Right forelimb (tissue), 1 donor: ENCODE measurements at places on chromosomes 12 and 14.

DNA sequence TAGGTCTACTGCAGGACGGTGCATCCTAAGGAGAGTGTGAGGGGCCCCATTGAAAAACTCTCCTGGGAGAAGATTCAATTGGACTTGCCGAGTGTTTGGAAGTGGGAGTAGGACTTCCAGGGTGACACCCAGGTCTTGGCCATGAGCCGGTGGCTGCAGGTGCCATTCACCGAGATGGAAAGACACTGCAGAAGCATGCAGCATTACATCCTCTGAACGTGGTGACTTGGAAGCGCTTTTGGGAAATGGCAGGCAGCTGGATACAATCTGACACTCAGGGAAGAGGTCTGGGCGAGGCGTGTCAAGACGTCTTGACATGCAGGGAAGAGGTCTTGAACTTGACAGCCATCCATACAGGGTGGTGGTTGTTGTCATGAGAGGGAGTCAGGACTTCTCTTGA, 126.9 kb downstream of the PAPOLA start:
- no peak for DNase-seq

- no peak for DNase-seq
These were observed 9.3 kb downstream of the CCDC196 start for GRCh38 chr14:66495218-66496098.

DNA sequence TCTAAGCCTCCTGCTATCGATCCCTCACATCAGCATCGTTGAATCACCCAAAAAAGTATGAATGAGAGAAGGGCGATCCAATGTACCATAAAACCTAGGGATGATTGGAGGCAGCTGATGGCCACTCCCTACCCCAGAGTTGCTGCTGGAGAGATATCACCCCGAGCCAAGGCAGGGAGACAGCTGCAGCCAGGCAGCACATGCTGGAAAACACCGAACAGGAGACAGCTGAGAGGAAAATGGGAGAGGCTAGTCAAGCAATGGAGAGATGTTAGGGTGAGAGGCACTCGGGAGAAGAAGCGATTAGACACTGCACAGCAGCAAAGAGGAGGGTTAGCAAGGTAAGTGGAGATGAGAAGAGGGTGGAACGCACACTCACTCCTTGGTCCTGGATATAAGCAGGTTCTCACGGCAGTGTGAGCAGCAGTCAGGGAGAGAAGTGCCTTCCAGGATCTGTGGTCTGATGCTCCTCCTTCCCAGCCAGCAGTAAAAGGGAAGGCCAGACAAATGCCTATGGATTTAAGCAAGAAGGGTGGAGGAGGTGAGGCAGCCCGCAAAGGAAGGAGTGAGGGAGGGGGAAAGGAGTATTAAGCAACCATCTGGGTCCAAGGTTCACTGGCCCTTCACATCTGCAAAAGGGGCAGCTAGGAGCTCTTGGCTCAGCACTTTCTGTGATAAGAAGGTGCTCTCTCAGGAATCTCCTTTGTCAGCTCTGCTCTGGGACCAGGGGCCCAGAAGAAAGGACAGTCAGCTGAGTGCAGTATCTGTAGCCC, at the start of gene SLC7A7:
TSS of gene SLC7A7 (minus strand) at position 495 of the 773 bp plus-strand sequence. CDS start 2,037 bp downstream, outside the sequence.
- DNase-seq: peak; percentile 66

DNA sequence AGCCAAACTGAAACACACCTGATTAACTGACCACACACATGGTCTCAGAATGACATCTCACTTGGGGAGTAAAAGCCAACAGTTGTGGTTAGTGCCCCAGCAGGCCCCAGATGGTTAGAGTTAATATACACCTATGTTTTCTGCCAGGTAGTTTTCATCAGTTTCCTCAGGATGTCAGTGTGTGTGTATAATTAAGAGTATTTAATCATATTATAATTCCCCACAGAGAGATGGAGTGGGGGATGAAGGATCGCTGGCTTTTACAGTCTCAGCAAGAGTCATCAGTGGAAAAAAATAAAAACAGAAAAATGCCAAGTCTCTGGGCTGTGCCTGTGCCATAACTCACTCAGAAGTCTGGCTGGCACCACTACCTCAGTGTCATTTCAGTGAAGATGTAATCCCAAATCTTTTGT, 412.5 kb downstream of the ZFP36L1 start:
- no peak for DNase-seq

DNA sequence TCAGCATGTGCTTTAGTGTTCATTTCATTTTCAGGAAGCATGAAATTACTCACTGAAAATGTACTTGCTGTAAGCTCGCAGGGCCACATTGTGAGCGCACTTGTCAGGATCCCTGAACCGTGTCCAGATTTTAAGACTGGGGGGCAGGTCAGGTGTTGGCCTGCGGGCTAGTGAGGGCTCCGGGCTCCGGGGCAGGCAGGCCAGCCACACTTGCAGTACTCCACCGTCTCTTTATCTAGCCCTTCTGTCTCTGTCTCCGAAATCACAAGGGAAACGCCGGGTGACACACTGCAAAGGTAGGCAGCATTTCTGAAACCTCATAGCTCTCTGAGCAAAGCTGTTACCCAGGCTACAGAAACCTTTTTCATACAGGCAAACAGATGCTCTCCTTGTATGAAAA, 98.7 kb downstream of the EML1 start:
- DNase-seq: no peak

DNA sequence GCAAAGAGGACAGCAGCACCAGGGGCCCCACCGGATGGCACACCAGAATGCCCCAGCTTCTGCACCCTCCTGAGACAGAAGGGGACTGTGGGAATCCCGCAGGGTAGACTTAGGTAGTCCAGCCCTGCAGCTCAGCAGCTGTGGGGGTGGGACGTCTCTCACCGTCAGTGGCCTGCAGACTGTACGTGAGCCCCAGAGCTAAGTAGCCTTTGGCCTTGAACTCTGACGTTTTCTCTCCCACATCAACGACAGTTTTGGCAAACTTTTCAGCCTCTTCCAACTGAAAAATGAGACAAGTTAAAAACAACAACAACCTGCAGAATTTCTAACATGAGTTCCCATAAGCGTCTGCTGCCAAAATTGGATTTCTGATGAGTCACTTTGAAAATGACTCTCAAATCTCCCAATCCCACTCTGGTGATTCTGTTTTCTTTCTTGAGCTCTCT, 161.4 kb downstream of the TTC7B start:
- DNase-seq: no peak

- no peak for DNase-seq
These were observed 6.1 kb upstream of the FAIM2 start for GRCh38 chr12:49909826-49910225.

- DNase-seq: no peak
These were observed 1.3 kb downstream of the KRT78 start for GRCh38 chr12:52847335-52848102.

GRCh38 chr12:14982562-14982961, 9.7 kb downstream of the PDE6H start:
- DNase-seq: no peak

- DNase-seq: no peak
These were observed 66.4 kb downstream of the PAPOLA start for GRCh38 chr14:96568621-96569020.
